ENCODE measurements at places on chromosomes 4 and X.

- no peak for DNase-seq
Observed at GRCh38 chr4:157389741-157390140, 169.2 kb downstream of the GRIA2 start.

- DNase-seq: no peak
Observed at GRCh38 chrX:129524250-129524850, 1.1 kb upstream of the SMARCA1 start.

DNA sequence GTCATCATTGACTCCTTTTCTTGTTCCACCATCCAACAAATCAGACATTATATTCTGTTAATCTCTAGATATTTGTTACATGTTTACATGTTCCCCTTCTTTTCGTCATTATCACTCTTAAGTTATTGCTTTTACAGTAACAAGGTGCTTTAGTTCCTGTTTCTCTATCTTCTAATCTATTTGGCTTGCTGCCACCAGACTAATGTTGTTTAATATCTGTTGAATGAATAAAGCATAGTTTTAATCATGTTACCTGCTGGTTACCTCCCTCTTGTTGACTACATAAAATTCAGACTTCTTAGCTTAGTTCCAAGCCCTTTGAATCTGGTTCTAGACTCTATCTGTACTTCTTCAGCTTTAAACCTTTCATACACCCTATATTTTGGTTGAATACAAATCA is 129.8 kb upstream of the TRIM2 start:
- no peak for DNase-seq

- DNase-seq: no peak
Observed at GRCh38 chr4:76233967-76234678, 17.4 kb upstream of the FAM47E start.

DNA sequence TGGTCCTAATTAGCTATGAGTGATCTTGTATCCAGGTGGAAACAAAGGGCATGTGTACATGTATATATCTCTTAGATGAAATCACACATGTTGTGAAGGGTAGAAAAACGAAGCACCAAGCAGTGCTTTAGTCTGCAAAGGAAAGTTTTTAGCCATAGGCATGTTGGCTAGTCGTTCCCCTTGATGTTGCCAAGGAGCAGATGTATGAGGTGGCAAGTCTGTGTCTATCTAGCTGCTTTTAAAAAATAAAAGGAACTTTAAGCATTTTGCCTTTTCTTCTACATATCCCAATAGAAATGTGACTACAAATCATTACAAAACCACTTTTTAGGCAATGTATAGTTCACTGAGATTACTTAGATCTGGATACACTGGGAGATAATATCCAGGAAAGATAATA is 63.1 kb downstream of the NSUN7 start:
- no peak for DNase-seq

DNA sequence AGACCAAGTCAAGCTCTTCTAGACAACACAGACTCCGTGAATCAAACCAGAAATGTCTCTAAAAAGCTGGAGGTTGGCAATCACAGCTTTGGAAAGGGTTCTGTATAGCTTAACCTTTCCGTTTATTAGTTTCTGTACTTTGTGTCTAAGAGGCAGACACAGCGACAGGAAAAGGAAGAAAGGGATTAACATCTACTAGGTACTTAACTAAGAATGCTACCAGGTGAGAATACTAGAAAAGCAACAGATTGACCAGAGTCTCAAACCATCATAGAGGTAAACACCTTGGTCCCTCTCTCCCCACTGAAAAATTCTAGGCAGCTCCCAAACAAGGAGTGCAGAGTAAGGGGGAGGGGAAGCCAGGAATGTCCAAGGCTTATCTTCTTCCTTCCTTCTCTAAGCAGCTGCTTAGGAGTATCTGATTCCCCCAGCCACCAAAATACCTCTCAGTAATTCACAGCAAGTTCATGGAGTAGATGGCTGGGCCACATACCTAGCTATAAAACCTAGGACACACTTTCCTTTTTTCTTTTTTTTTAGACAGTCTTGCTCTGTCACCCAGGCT is 80.8 kb downstream of the APBB2 start:
- no peak for DNase-seq

- no peak for DNase-seq
Observed at GRCh38 chrX:103806862-103807474, 25.1 kb downstream of the RAB9B start.

DNA sequence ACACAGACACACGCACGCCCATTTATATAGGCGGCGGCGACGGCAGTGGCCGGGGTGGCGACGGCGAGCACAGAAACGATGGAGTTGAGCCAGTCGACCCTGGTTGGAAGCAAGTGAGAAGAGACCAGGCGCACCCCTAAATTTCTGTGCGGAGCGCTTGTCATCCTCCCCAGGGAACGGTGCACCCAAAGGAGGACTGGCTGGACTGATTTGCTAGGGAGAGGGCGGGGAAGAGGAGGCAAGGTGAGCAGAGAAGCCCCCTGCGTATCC is 302 bp downstream of the NHS start:
- DNase-seq: no peak

- no peak for DNase-seq
Observed at GRCh38 chr4:6241062-6241845, 28.4 kb upstream of the WFS1 start.

GRCh38 chr4:6594826-6595355 is 19.9 kb downstream of the MAN2B2 start:
- no peak for DNase-seq

GRCh38 chr4:21768349-21769310 is 179.9 kb downstream of the KCNIP4 start:
- no peak for DNase-seq

DNA sequence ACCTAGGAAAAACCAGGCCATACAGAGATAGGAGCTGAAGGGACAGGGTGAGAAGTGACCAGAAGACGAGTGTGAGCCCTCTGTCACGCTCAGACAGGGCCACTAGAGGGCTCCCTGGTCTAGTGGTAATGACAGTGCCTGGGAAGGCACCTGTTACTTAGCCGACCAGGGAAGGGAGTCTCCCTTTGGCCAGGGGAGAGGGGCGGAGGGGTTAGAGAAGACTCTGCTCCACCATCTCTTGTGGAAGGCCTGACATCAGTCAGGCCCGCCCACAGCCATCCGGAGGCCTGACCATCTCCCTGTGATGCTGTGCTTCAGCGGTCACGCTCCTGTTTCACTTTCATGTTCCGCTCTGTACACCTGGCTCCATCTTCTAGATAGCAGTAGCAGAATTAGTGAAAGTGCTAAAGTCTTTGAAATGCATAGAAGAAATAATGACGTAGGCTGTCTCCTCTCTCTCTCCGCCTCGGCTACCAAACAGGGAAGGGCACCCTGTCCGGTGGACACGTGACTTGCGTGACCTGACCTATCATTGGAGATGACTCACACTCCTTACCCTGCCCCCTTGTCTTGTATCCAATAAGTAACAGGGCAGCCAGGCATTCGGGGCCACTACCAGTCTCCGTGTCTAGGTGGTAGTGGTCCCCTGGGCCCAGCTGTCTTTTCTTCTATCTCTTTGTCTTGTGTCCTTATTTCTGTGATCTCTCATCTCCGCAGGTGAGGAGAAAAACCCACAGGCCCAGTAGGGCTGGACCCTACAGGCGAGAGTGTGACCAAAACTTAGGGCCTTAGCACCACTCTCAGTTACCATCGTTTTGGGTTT is 26.7 kb downstream of the HTT-AS start:
- peak; percentile 76 for DNase-seq

DNA sequence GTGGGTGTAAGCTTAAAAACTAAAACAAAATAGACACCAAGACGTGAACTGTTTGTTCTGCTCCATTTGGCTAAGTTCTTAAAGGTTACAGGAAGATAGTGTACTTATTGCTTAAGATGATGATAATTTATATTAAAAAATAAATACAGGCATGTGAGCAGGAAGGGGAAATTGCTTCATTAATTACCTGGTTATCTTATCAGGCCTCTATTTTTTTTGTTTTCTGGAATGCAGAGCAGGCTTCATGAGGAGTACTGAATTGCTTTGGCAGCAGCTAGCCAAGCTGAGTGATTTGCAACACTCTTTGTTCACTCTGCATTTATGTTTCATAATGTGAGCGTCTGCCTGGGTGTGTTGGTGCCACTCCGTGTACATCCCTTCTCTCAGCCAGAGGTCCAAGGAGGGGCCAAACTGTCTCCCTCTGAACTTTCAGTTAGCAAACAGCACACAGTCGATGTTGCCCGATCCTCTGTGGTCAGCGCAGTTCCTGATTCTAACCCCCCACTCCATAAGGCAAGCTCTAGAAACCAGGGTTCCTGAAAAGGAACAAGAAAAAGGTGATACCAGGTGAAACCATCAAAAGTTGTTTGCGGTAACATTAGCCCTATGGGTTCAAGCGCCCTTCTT is 348.2 kb downstream of the SPRY1 start:
- DNase-seq: no peak

GRCh38 chrX:119690921-119691716 is 1.8 kb downstream of the SEPTIN6 start:
- DNase-seq: peak; percentile 75

DNA sequence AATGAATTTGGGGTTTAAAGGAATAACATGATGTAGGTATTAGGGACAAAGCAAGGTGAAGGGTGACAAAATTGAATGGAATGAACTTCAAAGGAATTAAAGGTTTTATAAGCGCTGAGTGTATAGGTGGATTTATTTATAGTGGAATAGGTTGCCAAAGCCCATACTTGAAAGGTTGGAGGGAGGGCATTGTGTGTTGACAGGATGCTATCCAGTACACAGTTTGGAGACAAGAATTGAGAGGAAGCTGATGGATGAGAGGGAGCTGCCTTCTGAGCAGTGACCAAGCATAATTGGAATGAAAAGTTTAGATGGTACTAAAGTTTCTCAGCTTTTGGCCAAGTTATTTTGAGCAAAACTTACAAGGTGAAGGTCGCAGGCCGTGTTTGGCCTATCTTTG is 52.6 kb upstream of the RAB33B start:
- DNase-seq: no peak

DNA sequence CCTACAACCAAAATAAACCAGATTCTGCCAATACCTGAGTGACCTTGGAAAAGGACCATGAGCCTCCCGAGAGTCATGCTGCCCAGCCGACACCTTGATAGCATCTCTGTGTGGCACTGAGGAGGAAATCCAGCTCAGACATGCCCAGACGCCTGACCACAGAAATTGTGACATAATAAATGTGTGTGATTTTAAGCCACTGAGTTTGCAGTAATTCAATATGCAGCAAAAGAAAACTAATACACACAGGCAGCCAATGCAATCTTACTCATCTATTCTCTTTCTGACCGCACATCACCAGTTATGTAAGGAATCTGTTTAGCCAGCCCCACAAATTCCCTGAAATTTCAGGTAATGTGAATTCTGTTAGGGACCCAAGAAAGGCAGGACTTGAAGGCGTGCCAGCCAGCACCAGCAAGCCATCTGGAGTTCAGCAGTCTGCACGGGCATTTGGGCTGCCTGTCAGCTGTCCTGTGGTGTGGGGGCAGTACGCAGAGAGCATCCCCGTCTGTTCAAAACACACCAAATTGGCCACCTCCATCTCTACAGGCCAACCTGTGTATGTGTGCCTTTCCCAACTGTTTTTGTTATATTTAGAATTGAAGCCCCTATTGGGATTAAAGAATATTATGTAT is 176.4 kb downstream of the NLGN4X start:
- DNase-seq: no peak

- DNase-seq: no peak
Observed at GRCh38 chrX:54979432-54979831, 14.6 kb downstream of the PFKFB1 start.

DNA sequence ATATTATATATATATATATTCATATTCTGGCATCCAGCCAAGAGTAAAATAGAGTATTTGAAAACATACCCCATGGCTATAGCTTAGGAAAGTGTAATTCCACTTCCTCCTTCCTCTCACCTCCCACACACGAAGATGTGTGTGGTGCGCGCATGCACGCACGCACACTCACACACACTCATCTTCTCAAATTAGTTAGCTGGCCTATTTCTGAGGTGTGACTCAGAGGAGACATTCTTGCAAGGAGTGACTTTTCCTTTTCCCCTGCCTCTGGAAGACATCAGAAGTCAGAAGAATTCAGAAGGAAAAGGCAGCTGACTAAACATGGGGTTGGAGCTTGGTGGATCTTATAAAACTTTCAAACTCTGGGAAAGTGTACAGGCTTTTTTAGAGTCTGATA is 8.8 kb downstream of the ENPEP start:
- DNase-seq: no peak
